Activated CD4-positive, CD25-positive, alpha-beta regulatory T cell treated with anti-CD3 and anti-CD28 coated beads, Interleukin-2, amount 50 U/mL, for 16 hours (primary cell): ENCODE measurements at places on chromosomes 13 and 19.
A peak's percentile ranks its signal among the peaks of the same experiment; 100 is the strongest.

- DNase-seq, result no peak
These were observed 11.5 kb upstream of the WBP4 start for GRCh38 chr13:41049480-41050440.

DNA sequence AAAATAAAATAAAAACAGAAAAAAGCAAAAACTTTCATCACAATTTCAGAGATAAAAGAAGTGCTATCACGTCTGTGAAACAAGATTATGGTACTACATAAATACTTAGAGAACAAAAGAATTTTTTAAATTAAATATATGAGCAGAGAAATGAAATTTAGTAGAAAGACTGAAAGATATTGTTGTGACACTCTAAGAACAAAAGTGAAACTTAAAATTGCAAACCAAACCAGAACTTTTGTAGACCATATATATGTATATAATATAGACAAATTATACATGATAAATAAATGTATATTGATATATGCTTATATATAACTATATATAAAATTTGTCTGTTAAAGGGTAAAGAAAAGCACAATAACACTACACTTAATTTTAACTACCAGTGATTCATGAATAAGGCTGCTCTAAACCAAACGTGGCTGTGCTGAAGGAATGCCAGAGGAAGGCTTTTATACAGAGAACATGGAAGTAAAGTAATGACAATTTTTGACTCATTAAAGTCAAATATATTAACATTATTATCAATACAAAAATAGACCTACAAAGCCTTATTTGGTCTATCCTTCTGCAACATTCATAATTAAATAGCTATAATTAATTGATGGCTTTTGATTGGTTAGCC, 1516.7 kb upstream of the PCDH20 start:
- DNase-seq, result no peak

DNA sequence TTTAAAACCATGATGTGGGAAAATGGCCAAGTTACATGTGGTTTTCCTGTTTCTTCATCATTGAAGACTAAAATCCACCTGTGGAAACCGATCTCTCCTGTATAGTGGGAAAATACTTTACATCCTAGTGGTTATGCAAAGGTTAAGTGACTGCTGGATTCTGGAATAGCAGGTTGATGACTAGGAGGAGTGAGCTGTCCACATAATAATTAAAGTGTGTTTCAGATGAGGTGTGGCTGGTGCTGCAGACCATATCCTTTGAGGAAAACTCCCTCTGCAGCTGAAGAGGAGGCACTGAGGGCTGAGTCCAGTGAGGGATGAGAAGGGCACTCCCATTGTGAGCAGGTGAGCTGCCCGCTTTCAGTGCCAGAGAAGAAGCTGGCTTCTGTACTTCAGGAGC, 43.2 kb downstream of the DCLK1 start:
- no peak for DNase-seq

DNA sequence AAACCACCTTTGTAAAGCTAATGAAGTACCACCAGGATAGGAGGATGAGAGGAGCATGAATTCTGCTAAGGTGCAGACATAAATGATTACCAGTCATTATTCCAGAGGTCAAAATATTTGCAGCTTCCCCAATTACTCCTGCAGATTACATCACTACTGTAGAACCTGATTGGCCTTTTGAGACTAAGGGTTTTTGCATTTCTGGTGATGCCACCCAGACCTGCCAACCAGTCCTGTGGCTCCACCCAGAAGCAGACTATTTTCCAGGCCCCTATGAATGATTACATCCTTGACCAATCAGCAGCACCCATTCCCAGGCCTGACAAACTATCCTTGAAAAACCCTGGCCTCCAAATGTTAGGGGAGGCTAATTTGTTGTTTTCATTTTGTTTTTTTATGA, 11.2 kb upstream of the KCNC3 start:
- DNase-seq, result no peak

DNA sequence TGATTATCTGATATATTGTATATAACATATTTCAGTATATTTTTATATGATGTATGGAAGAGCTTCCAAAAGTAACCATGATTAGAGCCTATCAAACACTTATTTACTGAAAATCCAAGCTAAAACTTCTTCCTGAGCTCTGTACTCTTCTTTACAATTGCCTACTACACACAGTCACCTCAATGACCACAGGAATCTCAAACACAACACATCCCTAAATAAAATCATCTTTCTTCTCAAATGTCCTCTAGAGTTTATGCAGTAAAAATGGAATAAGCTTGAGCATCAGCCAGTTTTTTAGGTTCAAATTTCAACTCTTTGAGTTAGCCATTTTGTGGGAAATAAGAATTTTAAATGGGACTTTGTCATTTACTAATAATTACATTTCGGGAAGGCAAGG, 102.6 kb upstream of the FNDC3A start:
- no peak for DNase-seq

GRCh38 chr19:39409208-39410016, 2.8 kb downstream of the ZFP36 start:
- peak; percentile 73 for DNase-seq

- DNase-seq, result no peak
These were observed 868.9 kb upstream of the SLC10A2 start for GRCh38 chr13:103935117-103935516.

GRCh38 chr19:55624109-55625003, at the start of gene ZNF784:
Gene ZNF784 (minus strand): TSS chr19:55624566. CDS start chr19:55624561, 5 bp downstream.
- peak; percentile 83 for DNase-seq

- DNase-seq, result no peak
These were observed 114.1 kb downstream of the TNFSF13B start for GRCh38 chr13:108383667-108384066.

- DNase-seq, result no peak
These were observed 104.9 kb upstream of the ABCC4 start for GRCh38 chr13:95406176-95406575.

DNA sequence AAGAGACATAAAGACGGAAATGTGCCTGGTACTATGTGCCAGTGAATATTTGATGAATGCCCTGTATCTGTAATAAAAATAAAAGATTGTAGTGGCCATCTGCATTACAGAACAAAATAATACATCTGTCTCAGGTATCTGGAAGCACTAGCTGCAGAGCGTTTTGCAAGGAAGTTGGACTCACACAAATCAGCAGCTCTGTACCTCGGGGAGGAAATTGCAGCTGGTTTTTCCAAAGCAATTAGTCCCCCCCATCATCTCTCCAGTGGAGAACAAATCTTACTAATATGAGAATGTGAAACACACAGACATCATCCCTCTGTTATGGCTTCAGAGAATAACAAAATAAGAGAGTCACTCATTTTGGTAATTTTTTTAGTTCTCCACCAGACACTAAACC, 245.3 kb downstream of the ITGBL1 start:
- no peak for DNase-seq

DNA sequence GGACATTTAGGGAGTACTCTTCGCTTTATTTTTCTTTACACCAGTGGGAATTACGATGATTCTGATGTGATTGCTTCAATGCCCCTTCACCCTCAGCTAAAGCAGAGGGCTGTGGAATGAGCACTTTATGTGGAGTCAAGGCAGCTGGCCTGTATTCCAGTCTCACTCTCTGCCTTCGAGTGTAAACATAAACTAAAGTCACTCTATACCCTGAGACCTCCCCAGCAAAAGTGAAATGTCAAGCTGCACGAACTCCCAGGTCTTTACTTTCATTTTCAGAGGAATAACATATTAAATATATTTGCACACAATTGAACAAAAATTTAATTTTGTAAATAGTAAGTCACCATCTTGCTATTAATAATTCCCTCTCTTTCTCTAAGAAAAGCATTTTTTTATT, 557.1 kb downstream of the DACH1 start:
- DNase-seq, result no peak

GRCh38 chr13:43159026-43159461, 135.7 kb downstream of the DNAJC15 start:
- DNase-seq, result no peak

- DNase-seq, result no peak
These were observed 23.5 kb downstream of the COL4A2 start for GRCh38 chr13:110330491-110331011.

GRCh38 chr13:99366075-99366987, 59.1 kb upstream of the GPR183 start:
- no peak for DNase-seq

DNA sequence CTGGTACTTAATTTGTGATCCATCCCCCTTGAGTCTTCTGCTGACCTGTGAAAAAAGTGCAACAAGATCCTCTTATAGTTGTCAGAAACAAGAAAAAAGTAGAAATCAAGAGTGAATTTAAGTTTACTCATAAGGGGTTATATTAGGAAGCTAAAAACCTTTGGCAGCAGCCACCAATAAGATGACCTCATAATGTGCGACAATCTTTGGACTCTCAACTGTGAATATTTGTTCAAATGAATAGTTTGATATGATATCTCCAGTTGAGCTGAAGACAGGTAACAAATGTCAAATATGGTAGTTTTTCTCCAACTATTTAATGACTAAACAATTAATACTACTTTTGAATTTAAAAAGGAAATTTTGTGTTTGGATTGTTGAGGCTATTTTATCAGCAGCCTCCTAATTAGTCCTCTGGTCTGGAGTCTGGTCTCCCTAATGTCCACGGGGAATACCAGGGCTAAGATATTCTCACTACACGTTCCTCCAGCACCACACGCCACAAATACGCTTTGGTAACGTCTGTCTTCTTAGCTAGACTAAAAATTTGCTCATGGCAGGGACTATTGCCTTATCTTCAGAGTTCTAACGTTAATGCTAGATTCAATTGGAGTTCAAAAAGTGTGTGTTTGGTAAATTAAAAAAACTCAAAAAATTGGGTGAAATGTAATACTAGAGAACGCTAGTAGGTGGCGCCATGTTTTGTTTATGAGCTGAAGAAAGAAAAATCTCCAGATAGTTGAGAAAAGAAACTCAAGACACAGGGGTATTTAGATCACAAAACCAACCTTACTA, 51.0 kb upstream of the PDX1 start:
- DNase-seq, result no peak

DNA sequence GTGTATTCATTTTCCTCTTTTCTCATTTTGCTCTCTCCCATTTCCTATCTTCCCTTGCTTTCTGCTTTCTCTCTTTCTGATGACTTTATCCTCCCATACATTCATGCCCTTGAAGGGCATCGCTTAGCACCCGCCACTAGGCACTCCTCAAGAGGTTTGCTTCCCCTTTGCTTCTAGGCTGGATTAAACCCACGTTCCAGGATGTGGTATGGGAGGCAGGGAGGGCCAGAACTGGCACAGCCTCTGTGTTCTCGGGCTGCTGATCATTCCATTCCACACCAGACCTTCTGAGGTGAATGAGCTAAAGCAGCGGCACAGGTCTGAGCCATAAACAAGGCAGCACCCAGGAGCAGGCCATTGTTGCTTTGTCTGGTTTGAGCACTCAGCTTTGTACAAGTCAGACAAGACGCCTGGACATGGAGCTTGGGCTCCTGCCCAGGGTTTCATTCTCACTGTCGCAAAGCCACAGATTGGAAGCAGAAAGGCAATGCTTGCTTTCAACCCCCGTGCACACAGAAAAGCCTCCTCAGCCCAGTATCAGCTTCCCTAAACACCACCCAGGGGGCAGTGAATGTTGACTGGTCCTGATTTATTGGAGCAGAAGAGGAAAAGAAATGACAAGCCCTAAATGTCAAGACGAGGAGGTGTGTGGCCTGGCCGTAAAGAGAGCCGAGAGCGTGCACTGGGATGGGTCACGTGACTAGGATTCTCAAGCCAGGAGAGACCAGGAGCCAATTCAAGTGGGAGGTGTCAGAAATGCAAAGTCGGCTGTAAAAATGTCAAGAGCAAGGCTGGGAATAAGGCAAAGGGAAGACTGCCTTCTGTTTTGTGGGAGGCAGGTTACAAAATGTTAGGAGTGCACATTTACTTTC, 218.0 kb upstream of the SERP2 start:
- DNase-seq, result no peak

DNA sequence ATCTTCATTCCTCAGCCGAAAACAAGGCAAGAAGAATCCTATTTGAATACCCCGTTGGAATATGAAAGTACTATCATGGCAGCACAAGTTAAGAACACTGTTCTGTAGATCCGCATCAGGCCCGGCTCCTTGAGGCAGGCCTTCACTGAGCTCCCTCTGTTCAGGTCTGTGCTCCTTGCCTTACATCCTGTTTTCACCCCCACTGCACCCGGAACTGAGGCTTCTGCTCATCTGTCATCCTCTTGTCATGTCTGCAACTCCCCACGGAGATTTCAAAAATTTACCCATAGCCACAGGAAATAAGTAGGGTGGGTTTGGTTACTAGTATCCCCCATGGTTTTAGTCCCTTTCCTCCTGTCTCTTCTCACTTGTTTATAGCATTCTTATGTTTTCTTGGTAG, 861.9 kb downstream of the GPC5 start:
- no peak for DNase-seq

DNA sequence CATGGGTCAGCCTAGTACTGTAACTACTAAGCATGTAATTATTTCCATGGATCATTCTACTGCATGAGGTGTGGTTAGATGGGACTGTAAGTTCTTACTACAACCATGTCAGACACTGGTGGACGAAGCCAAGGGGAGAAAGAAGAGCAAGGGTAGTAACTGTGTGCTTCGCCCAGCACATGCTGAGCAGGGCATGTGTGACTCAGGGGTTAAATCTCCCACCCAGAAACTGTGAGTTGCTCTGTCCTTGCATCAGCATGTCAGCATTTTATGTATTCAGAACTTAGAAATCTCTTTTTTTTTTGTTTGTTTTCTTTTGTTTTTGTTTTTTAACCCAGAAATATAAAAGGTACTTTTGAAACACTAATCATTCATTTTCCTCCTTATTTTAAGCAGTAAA, 436.6 kb upstream of the KLF12 start:
- DNase-seq, result no peak

DNA sequence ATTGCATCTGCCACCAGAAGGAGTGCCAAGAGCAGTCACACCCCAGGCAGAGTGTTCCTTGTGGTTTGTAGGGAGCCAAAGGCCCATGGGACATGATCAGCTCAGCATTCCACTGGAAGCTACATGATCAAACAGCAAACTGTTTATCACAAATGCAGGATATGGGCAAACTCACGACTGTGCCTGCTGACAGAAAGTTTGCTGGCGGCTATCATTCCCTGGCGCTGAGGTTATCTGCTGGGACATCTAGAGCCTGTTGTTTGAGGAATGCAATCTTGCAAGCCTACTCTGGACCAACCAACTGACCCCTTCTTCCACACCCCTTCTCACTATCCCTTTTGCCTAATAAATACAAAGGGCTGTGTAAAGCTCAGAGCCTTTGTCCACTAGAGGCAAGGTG, 7.7 kb upstream of the ZNF613 start:
- no peak for DNase-seq

DNA sequence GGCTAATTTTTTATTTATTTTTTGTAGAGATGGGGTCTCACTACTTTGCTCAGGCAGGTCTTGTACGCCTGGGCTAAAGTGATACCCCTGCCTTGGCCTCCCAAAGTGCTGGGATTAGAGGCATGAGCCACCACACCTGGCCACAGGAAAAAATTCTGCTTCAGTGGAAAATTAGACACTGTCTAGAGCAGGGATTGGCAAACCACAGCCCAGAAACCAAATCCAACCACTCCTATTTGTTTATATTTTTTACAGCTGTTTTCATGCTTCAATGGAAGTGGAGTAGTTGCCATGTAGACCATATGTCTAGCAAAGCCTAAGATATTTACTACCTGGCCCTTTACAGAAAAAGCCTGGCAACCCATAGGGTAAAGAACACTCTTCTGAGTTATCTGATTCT, 123.7 kb upstream of the MRI1 start:
- no peak for DNase-seq

- DNase-seq, result no peak
These were observed 14.5 kb upstream of the ZNF414 start for GRCh38 chr19:8528500-8528899.

- DNase-seq, result peak; percentile 89
These were observed at the start of gene RGCC for GRCh38 chr13:41456768-41457588. Gene RGCC (plus strand): TSS chr13:41457550. CDS start chr13:41457708, 158 bp downstream.

GRCh38 chr13:103883698-103884097, 817.5 kb upstream of the SLC10A2 start:
- DNase-seq, result no peak
